NCI-H1092 (cell line): ENCODE measurements at places on chromosomes 6 and 20.

- DNase-seq: no peak
These were observed 22.0 kb upstream of the SAMD3 start for GRCh38 chr6:130244728-130245127.

DNA sequence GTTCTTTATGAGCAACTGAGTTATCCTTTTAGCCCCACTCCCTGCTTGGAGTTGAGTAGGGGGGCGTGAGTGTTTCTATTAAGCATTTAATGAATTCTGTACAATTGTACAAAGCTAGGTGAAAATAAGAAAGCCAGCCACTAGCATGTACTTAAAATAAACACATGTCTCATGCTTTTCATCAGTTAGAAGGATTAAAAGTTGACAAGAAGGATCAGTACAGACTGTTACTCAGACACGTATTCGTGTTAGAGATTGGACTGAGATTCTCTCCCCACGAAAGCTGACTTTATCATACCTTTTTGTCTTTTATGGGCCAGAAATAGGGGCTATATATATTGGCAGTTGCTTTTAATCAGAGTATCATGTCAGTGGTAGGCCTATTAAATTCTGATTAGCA, 1.7 kb downstream of the HSF2 start:
- no peak for DNase-seq

GRCh38 chr20:16020971-16021370, 552.3 kb downstream of the KIF16B start:
- DNase-seq: no peak

- no peak for DNase-seq
These were observed 132.7 kb upstream of the SLC22A16 start for GRCh38 chr6:110609101-110609500.

- DNase-seq: no peak
These were observed 64.8 kb downstream of the UTRN start for GRCh38 chr6:144349690-144350527.

- DNase-seq: no peak
These were observed 48.2 kb downstream of the ARHGAP18 start for GRCh38 chr6:129661536-129662405.

DNA sequence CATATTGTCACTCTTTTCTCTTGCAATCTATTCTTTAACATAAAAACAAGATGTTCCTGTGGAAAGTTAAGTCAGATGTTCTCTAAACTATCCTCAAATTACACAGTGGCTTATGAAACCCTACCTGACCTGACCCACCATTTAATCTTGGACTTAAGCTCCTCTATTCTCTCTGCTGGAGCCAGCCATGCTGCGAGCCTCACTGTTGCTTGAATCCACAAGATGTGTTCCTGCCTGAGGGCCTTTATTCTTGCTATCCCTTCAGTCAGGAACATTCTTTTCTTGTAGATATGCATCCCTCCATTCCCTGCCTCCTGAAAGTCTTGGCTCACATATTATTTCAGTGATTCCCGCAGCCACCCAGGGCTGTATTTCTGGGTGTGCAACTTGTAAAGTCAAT, 283.2 kb downstream of the EPHA7 start:
- no peak for DNase-seq

- no peak for DNase-seq
These were observed 123.4 kb downstream of the LY86 start for GRCh38 chr6:6711832-6712448.
